ENCODE measurements at places on chromosomes 2 and 18.
A peak's percentile ranks its signal among the peaks of the same experiment; 100 is the strongest.

GRCh38 chr18:10928772-10929373, 220.5 kb downstream of the PIEZO2 start:
- no peak for DNase-seq

DNA sequence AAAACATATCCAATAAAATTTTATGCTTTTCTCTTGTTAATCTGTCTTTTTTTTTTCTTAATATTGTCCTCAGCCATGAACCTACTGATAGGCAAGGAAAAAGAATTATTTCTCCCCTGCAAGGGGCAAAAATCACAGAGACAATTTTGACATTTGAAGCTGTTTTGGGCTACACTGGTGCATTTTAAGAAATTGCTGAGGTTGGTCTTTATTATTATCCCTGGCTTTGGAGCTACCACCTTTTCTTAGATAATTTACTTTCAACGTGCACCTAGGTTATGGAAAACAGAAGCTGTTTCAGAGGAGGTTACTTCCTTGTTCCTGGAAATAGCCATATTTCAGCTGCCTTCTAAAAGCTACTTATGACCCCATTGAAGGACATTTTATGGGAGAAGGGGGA, 195.5 kb upstream of the KYNU start:
- no peak for DNase-seq

- no peak for DNase-seq
Observed at GRCh38 chr2:238510911-238511613, 84.3 kb downstream of the ASB1 start.

DNA sequence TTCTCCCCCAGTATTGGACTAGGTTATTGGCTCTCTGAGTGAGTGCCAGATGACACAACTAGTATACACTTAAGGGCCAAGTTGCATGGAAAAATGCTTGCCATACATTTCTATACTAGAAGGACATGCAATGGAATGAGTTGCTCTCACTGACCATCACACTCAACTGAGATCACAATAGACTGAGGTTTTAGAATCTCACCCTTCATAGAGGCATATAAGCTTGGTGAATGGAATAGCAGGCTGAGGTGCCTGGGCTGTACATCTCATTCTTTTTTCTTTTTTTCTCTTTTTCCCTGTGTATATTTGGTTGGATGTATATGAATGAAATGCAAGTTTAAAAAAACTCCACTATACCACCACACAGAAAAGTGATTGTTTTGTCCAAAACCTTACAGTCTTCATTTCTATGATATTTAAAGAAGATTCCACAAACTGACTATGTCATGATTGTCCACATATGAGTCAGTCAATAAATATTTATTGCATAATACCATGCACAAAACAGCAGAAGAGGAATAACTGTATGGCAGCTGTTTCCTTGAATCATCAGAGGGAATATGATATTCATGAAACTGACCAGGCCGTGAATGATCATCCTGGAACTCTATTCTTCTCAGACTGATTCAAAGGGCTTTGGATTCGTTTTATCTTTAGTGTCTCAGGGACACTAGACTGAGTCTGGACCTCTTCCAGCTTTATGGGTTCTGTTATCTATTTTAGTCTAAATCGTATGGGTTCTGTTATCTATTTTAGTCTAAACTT, 122.6 kb upstream of the STK17B start:
- peak; percentile 57 for DNase-seq

DNA sequence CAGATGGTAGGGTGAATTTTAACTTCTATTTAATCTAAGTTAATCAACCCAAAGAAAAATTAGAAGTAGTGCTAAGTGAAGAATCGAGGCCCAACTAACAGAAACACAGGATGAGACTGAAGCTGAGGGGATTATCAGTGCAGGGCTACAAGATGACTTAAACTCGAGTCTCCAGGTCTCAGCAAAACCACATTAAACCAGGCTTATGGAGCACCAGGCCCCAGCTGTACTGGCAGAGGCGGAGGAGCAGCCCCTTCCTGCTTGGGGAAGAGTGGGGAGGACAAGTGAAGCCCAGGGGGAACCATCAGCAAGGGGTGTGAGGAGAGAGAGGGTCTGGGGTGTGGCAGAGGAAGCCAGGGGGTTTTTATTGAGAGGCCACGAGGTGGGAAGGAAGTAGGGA, 135.9 kb upstream of the EPAS1 start:
- DNase-seq = no peak

DNA sequence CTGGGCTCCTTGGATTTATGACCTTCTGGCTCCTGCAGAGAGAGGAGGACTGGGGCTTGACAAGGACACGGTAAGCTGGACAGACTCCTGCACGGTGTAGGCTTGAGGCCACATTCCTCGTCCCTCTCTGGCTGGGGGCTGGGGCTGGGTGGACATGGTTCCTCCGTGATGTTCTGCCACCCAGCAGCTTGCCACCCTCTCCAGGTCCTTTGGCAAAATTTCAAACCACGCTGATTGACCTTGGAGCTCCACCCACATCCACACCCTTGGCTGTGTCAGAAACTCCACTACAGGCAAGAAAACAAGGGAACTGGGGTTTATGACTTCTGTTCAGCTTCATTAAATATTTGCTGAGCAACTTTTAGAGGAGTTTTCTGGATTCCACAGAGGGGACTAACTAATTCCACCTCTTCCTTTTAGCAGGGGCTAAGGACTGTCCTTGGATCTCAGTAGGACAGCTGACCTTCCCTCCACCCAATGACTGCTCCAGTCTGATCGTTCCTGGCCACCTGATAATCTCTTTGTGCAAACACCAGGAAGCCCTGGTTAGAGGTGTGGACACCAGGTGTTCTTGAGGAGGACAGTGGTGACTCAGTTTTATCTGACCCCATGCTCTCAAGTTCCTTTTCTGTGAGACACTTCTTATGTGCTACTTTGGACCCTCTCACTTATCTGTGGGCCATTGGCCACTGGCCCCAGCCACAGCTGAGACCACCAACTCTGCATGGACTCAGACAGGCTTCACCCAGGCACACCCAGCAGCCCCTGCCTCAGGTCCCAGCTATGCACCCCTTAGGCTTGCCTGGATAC, 29.3 kb downstream of the GPR55 start:
- DNase-seq = no peak

GRCh38 chr2:26840937-26841610, 6.9 kb upstream of the DPYSL5 start:
- no peak for DNase-seq

GRCh38 chr2:12847694-12848575, 131.2 kb downstream of the TRIB2 start:
- DNase-seq = no peak

GRCh38 chr2:218872645-218873358, 7.8 kb upstream of the WNT10A start:
- DNase-seq = no peak

GRCh38 chr2:68514316-68514929, 47.0 kb downstream of the APLF start:
- DNase-seq = no peak

GRCh38 chr2:151258121-151258520, 3.5 kb downstream of the RBM43 start:
- DNase-seq = no peak

DNA sequence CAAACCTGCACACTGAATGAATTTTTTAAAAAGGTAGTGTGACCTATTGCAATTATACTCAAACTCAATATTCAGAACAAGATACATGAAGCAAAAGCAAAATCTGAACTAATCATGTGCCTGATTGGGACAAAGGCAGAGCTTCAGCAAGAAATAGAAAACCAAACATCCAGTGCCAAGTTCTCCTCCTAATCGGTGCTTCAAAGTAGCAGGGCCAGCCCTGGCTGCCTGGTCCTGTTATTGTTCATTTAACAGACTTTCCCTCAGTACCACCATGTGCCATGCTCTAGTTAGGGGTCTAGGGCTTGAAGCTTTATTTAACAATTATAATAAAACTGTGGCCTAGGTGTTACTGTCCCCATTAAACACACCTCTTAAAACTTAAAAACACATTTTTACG, 281.5 kb upstream of the PXDN start:
- DNase-seq = no peak

DNA sequence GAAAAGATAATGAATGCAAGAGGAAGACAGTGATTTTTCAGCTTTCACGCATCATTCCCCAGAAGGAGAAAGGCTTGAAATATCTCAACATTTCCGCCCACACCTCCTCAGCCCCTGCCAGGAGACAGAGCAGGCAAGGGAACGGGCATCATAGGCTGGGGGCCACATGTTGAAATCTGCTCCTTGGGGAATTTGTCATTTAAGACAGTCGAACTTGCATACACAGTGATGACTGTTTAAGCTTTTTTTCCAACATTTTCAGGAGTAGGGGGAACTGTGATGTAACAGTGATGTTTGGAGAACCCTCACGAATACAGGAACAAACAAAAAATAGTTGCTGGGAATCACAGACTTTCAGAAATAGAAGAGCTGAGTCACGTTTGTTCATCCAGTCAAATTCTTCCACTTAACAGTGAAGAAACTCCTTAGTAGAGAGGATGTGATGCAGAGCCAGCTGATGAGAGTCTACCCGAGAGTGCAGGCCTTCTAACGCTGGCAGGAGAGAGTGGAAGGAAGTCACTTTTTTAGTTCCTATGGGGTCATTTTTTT, 266.8 kb downstream of the ALPK2 start:
- DNase-seq = peak; percentile 85

DNA sequence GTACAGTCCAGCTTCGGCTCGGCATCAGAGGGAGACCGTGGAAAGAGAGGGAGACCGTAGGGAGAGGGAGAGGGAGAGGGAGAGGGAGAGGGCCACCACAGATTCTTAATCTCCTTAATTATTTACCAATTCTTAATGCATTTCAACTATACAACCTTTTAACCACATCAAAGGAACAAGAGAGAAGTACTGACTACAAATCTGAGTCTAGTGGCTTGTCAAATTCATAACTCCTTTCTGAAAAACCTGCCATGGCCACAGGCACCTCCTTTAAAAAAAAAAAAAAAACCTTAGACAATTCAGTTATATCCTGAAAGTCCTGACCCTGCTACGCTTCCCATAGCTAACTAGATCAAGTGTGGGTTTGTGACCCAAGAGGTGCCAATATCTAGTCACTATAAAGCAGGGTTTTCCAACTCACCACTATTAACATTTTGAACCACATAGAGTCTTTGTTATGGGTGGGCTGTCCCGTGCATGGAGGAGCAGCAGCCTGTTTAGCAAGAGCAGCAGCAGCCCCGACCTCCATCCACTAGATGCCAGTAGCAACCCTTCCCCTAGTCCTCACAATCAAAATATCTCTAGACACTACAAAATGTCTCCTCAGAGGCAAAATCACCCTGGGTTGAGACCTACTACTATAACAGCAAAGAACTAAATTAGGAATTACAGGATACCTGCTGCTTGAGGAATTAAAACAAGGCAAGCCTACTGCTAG, 6.8 kb downstream of the ESCO1 start:
- no peak for DNase-seq

- no peak for DNase-seq
Observed at GRCh38 chr2:26533661-26534060, 55.7 kb upstream of the OTOF start.

GRCh38 chr2:232240906-232241305, 137.6 kb upstream of the ALPP start:
- no peak for DNase-seq

- no peak for DNase-seq
Observed at GRCh38 chr18:44521668-44522022, 159.0 kb upstream of the SETBP1 start.

GRCh38 chr2:183292028-183292427, 167.8 kb downstream of the NUP35 start:
- DNase-seq = no peak

DNA sequence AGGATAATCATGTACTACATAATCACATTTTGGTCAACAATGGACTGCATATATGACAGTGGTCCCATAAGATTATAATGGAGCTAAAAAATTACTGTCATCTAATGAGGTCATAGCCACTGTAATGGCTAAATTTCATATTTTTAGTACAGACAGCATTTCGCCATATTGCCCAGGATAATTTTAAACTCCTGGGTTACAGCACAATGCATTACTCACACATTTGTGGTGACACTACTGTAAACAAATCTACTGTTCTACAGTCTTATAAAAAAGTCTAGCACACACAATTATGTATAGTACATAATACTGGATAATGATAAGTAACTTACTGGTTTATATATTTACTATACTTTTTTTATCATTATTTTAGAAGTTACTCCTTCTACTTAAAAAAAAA, 12.8 kb downstream of the EIF2AK2 start:
- no peak for DNase-seq

GRCh38 chr2:218501665-218502064, 66.5 kb downstream of the USP37 start:
- no peak for DNase-seq

DNA sequence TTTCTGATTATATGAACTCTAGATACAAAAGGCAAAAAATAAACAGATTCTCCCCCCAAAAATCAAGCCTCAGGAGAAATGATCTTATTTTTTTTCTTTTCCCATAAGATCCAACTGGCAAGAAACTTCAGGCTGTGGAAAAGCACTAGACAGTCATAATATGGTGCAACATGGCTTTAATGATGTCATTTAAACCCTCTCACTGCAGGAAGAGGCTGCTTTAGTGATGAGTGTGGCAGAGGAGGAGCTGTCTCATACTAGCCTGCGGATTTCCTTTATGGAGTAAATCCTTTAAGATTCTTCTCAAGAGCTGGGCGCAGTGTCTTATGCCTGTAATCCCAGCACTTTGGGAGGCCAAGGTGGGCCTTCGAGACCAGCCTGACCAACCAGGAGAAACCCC, 83.3 kb upstream of the CD28 start:
- peak; percentile 85 for DNase-seq

- no peak for DNase-seq
Observed at GRCh38 chr2:204143216-204144014, 206.9 kb downstream of the ICOS start.

DNA sequence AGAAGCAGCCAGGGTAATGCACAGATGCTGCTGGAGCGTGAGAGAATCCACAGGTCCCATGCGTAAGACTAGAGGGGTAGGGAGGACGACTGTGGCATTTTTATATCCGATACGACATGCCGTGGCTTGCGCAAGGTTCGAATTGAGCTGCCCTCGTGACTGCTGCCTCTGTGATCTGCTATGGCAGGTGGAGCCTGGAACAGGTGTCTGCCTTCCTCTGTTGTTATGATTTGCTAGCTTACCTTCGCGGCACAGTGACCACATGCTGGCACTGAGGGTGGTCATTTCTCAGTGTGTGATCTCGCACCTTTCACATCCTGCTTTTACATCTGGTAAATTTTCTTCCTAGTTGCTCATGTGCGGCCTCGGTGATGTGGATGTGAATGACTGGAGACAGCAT, 240.2 kb downstream of the ALPK2 start:
- DNase-seq = no peak

- DNase-seq = no peak
Observed at GRCh38 chr18:59062643-59063006, 77.1 kb upstream of the SEC11C start.

DNA sequence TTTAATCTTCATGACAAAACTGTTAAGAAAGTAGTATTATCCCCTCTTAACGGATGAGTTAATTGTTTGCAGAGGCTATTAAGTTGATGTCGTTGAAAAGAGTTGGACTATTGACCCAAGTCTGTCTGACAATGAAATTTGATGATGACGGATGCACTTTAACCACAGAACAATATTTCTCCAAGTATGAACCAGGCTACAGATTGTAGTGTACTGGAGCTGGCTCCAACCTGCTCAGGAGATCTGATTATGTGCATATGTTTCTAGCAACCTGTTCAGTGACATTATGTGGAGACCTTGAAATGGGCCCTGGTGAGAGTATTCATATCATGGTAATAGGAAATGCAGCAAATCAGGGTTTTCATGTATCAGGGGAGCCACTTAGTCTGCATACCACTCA, 174.1 kb downstream of the CDH7 start:
- no peak for DNase-seq

GRCh38 chr2:10382354-10383061, 65.6 kb downstream of the ODC1 start:
- no peak for DNase-seq

- DNase-seq = no peak
Observed at GRCh38 chr18:45291621-45292615, 323.4 kb upstream of the SLC14A2 start.

Data from amniotic stem cell (primary cell).